ENCODE measurements at places on chromosomes 5 and 9.

- DNase-seq = no peak
Observed at GRCh38 chr9:130398487-130399240, 46.1 kb upstream of the ASS1 start.

DNA sequence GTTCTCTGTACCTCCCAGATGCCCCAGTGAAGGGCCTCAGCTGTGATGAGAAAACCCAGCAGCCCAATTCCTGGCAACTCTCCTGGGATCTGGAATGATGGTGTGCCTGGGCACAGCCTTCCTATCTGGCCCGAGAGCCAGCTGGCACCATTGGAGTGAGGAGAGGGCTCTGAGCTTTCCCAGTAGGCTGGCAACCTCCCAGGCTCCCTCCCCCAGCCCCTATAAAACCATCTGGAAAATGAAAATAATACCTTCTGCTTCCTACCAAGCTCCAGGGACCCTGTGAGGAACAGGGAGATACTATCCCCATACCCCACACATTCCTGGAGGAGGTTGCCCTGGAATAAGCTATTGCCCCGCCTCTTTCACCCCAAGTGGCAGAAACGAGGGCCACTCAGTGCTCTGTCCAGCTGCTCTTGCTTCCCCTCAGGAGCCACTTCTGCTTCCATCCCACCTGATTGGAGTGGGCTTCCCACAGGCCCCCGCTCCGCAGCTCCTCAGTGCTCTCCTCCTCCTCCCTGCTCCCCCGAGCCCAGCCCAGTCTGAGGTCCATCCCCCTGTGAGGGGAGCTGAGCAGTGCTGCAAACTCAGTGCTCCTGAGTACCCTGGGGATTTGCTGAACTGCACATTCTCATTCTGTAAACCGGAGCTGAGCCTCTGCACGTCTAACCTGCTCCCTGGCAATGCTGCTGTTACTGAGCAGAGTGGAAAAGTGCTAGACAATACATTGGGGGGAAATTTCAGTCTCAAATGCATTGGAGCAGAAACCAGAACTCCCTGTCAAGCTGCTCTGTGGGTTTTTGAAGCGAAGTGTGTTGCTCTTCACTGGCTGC, 74.7 kb downstream of the THBS4 start:
- DNase-seq = no peak

DNA sequence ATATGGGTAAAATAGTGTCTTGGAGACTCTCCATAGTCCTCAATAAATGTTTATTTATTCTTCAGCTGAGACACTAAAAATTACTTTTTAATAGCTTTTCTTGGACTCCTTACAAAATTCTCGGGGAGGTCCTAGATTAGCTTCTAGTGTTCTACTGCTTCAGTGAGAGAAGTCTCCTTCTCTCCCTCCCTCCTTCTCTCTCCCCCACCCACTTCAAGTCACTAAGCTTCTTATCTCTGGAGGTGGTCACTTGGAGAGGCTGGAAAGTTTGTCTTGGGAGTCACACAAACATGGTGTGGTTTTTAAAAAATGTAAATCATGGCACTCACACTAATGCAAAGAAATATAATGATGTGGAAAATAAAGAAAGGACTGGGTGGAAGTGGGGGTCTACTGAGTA, 64.1 kb downstream of the SEMA6A start:
- DNase-seq = no peak

GRCh38 chr9:133027134-133027533, 3.7 kb upstream of the GTF3C5 start:
- DNase-seq = no peak

GRCh38 chr5:150114102-150114641, 27.8 kb upstream of the CSF1R start:
- DNase-seq = no peak

GRCh38 chr5:157608972-157609565, 33.5 kb upstream of the ADAM19 start:
- no peak for DNase-seq

GRCh38 chr9:22790329-22790728, 343.7 kb downstream of the DMRTA1 start:
- DNase-seq = no peak

GRCh38 chr5:40223884-40224402, 455.8 kb upstream of the PTGER4 start:
- no peak for DNase-seq

DNA sequence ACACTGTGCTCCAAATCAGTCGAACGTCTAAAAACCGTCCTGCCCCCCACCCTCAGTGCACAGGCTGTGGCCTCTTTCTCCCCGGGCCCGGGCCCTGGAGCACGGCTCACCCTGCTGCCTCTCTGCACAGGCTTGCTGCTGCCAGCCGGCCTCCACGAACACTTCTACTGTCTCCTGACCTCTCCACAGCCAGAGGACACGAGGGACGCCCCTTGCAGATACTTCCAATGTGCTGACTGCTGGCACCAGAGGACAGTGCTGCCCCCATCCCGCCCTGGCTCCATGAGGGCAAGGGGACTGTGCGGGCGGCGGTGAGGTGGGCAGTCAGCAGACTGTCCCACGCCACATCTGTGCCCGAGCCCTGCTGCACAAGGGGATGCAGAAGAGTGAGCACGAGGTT, 174.8 kb downstream of the COL23A1 start:
- no peak for DNase-seq

- no peak for DNase-seq
Observed at GRCh38 chr5:132019857-132020555, 8.5 kb upstream of the ACSL6 start.

DNA sequence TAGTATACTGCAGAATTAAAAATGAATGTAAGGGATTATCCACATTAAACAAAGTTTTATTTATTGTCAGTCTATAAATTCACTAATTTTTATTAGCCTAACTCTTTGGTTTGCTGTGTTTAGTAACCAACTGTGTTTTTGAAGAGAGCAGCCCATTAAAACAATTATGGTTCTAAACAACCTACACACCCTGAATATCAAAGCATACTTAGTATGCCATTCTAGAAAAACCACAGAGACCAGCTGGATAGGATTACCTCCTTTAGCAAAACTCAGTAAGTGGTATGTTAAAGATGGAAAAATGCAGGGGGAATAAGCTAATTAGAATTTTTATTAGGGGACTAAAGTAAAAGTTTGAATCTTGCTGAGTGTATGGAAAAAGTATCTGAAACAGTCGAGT, 1981.7 kb upstream of the NUDT12 start:
- peak; percentile 14 for DNase-seq

GRCh38 chr9:111179577-111179976, 141.3 kb upstream of the LPAR1 start:
- no peak for DNase-seq

Measured in NCI-H1105 (cell line).